ENCODE measurements at places on chromosomes 3 and 15. TPM values are rescaled to one million over a fixed set of nuclear protein-coding genes. Genes with fewer than 3 reads are reported as not detected.

ONECUT1 gene
- not detected for total RNA-seq

CFAP100 gene
- total RNA-seq, result not detected

LCTL gene
- total RNA-seq, result not detected

POTEB gene
- total RNA-seq, result not detected

- H3K27me3 ChIP-seq, result no peaks in the 10 kb centered on the region
- H3K27ac ChIP-seq, result no peak overlapping the region
- no peak overlapping the region for H3K4me3 ChIP-seq
- no peaks in the 10 kb centered on the region for H3K36me3 ChIP-seq
- H3K4me1 ChIP-seq, result no peaks in the 10 kb centered on the region
These were observed 13.8 kb upstream of the KCNMB2 start for GRCh38 chr3:178522200-178523052.

DNA sequence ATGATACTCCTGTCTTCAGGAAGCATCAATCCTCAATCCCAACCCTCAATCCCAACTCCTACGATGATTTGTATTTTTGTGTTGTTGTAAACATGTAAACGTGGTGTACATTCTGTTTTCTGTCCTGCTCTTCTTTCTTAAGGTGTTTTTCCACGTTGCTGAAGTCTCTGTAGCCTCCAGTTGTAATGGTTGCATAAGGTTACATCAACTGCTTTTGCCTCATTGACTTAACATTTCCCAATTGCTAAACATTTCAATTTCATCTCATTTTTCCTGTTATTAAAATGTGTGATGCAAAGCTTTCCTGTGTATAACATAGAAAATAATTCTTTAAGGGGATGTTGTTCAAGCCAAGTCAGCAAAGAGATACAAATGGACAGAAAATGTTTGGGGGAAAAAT is 33.4 kb downstream of the HRH1 start:
- no peaks in the 10 kb centered on the region for H3K36me3 ChIP-seq
- no peaks in the 10 kb centered on the region for H3K27me3 ChIP-seq
- H3K4me1 ChIP-seq, result no peaks in the 10 kb centered on the region
- no peak for DNase-seq

- DNase-seq, result no peak
- no peaks in the 10 kb centered on the region for H3K4me1 ChIP-seq
- H3K27ac ChIP-seq, result no peak overlapping the region
- H3K27me3 ChIP-seq, result no peaks in the 10 kb centered on the region
- no peak overlapping the region for H3K4me3 ChIP-seq
These were observed 160.9 kb downstream of the TBC1D5 start for GRCh38 chr3:17581421-17582080.

DNA sequence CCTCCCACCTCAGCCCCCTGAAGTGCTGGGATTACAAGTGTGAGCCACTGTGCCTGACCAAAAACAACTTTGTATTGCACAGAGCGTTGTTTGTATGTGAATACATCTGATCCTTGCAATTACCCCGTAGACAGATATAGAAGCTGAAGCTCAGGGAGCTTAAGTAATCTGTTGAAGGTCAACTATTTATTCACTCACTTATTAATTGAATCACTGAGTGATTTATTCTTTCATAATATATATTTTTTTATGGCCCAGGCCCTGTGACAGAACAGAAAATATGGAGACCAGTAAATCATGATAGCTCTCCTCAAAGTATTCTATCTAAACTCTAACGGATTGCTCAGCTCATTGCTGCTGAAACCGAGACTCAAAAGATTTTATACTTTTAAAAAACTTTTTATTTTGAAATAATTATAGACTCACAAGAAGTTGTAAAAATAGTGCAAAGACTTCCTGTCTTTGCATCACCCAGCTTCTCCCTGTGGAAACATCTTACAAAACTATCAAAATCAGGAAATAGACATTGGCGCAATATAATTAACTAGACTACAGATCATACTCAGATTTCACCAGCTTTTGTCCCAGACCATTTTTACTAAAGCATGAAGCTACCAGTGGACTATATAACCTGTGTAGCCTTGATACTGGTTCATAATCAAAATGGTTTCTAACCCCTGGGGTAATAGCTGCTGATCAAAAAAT is 466.1 kb downstream of the PDCD6IP start:
- no peaks in the 10 kb centered on the region for H3K36me3 ChIP-seq
- peaks cover 11% of the 10 kb centered on the region for H3K27me3 ChIP-seq
- peaks cover 3% of the 10 kb centered on the region for H3K4me1 ChIP-seq
- H3K4me3 ChIP-seq, result no peak overlapping the region
- no peak for DNase-seq
- H3K27ac ChIP-seq, result no peak overlapping the region

- H3K27me3 ChIP-seq, result no peaks in the 10 kb centered on the region
- no peak for DNase-seq
- H3K36me3 ChIP-seq, result peaks cover 51% of the 10 kb centered on the region
- H3K27ac ChIP-seq, result no peak overlapping the region
- no peak overlapping the region for H3K4me3 ChIP-seq
These were observed 25.3 kb downstream of the FAM98B start for GRCh38 chr15:38479266-38479665.

DNA sequence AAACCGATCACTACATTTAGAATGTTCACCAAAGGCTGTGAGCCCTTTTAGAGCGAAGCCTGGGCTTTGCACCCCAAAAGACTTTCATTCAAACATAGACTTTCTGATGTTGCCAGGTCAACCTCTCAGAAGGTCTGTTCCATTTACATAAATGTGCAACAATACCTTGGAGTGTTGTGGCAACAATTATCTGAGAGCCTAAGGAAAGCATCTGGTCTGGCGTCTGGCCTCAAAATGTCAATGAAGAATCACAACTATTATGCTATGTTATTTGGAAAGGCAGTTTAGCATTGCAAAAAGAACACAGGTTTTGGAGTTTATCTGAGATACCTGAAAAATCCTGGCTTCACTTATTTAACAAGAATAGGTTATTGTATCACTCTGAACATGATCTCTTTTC is 50.0 kb downstream of the POLR2M start:
- no peaks in the 10 kb centered on the region for H3K4me1 ChIP-seq
- H3K36me3 ChIP-seq, result no peaks in the 10 kb centered on the region
- H3K4me3 ChIP-seq, result no peak overlapping the region
- H3K27me3 ChIP-seq, result no peaks in the 10 kb centered on the region
- no peak overlapping the region for H3K27ac ChIP-seq
